Stimulated activated CD8-positive, alpha-beta memory T cell treated with anti-CD3 and anti-CD28 coated beads, Interleukin-4, amount 100 ng/mL, for 4 hours (primary cell): ENCODE measurements at places on chromosomes 2 and 18.

DNA sequence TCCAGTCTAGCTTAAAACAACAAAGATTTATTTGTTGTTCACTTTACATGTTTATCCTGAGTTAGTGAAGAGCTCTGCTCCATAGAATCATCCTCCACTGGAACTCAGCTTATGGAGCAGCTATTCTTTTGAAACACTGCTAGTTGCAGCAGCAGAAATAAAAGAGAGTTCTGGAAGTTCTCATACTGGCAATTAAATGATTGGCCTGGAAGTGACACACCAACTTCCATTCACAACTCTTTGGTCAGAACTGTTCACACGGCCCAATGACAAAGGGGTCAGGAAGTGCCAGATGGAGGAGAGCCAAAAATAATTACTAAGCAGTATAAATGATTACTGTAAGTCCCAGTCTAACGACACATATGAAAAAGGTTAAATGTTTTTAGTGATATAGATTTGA lies 39.1 kb downstream of the FBXO11 start:
- no peak for DNase-seq

DNA sequence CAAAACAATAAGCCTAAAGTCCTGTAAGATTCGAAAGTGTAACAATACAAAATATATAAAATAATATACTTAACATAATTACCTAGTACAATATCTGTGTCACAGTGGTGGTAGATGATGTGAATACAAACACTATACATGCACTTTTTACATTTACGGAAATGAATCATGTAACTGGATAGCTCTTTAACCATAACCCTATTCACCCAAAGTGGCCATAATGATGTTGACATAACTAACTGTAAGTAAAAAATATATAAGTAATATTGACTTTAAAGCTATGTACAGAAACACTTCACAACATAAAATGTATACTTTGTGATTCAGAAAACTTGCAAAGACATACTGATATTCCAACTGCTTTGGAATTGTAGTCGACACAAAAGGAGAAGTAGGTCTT lies 616.9 kb upstream of the SLC8A1 start:
- DNase-seq = no peak

DNA sequence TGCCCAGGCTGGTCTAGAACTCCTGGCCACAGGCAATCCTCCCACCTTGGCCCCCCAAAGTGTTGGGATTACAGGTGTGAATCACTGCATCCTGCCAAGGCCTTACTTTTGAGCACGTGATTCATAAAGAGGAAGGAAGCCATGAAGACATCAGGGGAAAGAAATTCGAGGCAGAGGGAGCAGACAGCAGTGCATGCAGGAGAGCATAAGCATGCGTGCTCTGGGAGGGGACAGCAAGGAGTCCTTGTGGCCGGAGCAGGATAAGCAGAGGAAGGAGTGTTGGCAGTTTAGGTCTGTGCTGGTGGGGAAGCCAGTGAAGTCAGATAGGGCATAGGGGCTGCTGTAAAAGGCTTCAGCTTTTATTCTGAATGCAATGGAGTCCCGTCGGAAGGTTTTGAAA lies 400.5 kb upstream of the RAB12 start:
- no peak for DNase-seq

GRCh38 chr2:27255187-27255586 lies 7.7 kb downstream of the SLC30A3 start:
- no peak for DNase-seq

GRCh38 chr18:50447102-50447741 lies 72.4 kb downstream of the SKA1 start:
- DNase-seq = no peak

DNA sequence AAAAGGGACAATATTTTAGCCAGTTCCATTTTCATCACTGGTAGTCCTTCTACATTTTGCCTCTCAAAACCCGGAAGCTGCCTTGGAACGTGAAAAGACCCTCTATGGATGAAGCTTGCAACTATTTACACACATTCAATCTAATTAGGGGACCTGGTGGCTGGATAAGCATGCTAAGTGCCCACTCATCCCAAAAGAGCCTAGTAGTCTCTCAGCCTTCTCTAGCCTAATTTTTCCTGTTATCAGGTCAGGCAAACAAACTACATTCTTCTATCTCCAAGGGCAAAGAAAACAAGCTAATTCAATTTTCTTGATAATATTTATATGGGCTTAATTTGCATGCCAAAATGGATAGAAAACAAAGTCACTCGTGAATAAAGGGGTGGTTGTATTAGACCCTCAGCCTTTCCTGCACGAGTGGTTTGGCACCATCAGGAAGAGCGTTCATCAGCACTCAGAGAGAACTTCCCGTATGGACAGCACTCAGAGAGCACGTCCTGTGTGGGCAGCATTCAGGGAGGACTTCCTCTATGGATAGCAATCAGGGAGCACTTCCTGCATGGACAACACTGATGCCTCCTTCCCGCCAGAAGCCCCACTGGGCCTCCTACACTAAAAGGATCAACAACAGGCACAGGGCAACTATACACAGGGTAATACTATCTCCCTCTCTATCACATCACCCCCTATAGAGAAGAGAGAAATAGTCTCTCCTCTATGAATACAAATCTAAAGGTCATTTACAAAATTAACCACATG lies 122.2 kb downstream of the RBMS1 start:
- DNase-seq = no peak

DNA sequence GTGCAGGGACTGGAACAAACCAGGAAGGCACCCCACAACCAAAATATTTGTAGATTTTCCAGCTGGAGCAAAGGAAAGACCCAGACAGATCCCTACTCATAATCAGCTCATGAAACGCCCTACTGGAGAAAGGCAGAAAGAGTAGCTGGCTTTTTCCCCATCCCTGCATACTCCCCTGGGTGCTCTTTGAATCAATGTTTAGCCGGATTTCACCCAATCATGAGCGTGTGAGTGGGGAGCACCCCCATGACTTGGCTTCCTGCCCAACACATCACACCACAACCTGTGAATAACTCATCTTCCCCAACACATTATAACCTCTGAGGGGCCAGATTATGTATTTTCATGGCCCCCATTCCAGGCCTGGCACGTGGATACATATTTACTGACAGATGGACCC lies 35.1 kb upstream of the SLC14A1 start:
- peak; percentile 60 for DNase-seq

- DNase-seq = no peak
Observed at GRCh38 chr18:12307701-12308385, at the start of gene TUBB6. TSS of gene TUBB6 (plus strand) at chr18:12308241. CDS start at chr18:12308293, 52 bp downstream.

GRCh38 chr2:208025037-208025813 lies at the start of gene PLEKHM3:
TSS of gene PLEKHM3 (minus strand) at chr2:208025527. CDS start at chr2:208001639, 23,888 bp downstream.
- DNase-seq = peak; percentile 43

- no peak for DNase-seq
Observed at GRCh38 chr2:119678021-119678656, 862 bp upstream of the TMEM177 start.

- no peak for DNase-seq
Observed at GRCh38 chr2:233953087-233953801, 36.1 kb downstream of the TRPM8 start.

GRCh38 chr2:208358758-208359631 lies 47.6 kb upstream of the PTH2R start:
- no peak for DNase-seq

- DNase-seq = no peak
Observed at GRCh38 chr2:20953146-20953824, 90.6 kb downstream of the APOB start.

DNA sequence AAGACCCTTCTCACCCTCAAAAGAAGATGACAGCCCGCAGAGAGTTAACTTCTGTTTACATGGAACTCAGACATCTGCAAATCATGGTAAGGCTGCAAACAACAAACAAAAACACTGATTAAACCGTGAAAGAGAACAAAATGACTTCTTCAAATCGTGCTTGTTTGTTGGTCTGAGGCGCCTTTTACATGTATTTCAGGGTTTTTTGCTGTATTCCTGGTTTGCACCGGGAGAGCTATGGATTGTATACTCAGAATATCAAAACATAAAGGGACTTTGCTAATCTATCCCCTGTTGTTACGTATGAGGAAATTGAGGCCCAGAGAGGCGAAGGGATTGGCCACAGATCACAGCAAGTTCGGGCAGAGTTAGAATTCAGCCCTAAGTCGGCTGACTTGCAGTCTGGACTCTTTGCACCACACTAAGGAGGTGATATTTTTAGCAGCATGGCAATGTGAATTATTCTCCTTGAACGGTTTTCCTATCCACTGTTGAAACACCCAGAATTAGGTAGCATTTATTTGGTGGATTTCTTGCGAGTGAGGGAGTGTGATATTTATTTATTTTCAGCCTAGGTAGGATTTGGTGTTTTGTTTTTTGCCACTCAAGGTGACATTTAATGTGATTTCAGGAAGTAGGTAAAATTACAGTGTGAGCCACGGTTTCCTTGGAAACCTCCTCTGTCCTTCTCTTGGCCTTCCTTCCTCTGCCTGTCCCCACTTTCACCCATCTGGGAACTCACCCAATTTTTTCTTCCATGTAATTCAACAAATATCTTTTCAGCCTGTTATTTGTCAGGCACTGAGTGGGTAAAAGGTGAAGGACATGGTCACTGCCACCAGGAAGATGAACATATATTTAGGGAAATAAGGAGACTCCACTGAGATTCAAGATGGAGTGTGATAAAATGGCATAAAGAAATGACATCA lies 980 bp upstream of the PDE6D start:
- DNase-seq = no peak

DNA sequence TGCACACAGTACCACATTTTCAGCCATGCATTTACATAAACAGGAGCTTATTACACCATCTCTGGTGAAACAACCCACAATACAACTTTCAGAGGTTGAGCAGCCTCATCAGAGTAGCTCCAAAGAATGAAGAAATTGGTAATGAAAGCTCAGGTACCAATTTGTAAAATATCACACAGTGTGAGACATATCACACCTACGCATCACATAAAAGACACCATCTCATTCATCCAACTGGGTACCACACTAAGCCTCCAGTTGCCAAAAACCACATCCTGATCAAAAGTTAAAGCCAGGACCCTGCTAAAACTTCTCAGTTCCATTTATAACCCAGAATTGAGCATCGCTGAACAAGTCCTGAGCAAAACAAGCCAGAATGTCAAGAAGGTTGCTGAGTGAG lies 4.6 kb downstream of the TMEM163 start:
- no peak for DNase-seq

DNA sequence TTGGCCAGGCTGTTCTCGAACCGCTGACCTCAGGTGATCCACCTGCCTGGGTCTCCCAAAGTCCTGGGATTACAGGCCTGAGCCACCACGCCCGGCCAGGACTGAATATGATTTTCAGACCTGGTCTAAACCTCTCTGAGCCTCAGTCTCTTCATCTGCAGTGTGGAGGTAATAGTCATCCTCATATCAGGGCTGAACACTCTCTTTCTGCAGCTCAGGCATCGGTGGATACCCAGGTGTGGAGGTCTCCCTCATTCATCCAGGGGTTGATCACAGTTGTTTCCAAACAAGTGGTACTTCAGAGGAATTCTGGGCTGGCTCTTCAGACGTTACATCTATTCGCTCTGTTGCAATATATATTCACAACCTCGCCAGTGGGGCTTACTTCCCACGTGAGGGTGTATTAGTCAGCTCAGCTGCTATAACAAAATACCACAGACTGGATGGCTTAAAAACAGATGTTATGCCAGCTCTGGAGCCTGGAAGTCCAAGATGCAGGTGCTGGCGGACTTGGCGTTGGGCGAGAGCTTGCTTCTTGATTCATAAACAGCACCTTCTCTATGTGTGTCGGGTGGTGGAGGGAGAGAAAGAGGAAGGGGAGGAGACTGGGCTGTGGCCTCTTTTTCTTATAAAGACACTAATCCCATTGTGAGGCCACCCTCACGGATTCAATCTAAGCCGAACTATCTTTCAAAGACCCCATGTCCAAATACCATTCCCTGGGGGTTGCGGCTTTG lies 2.9 kb upstream of the MBP start:
- no peak for DNase-seq

GRCh38 chr2:197500503-197501131 lies 438 bp downstream of the HSPE1 start:
- no peak for DNase-seq

GRCh38 chr2:211609127-211609526 lies 929.5 kb downstream of the ERBB4 start:
- no peak for DNase-seq

- DNase-seq = no peak
Observed at GRCh38 chr2:46956981-46957531, 41.5 kb upstream of the MCFD2 start.

DNA sequence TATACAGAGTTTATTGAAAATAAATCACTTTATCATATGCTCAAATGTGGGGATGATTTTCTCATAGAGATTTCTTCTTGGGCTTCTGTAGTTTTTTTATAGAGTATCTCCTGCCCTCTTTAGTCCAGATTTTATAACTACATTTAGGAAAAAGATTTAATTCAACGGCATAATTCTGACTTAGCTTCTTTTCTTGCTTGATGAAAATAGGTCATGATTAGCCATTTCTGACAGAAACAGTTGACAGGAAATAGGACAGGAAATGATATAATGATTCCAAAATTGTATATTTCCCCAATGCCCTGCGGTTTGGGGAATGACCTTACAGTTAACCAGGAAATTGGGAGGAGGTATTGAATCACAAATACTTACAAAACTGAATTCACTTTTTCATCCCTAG lies 1531.9 kb upstream of the ACVR2A start:
- DNase-seq = no peak

- DNase-seq = no peak
Observed at GRCh38 chr2:234107861-234108260, 57.4 kb downstream of the SPP2 start.

- no peak for DNase-seq
Observed at GRCh38 chr2:177246000-177246399, 18.5 kb downstream of the NFE2L2 start.

GRCh38 chr2:191512216-191512835 lies 165.6 kb upstream of the NABP1 start:
- DNase-seq = no peak
